ENCODE measurements at places on chromosomes 3 and 15.

DNA sequence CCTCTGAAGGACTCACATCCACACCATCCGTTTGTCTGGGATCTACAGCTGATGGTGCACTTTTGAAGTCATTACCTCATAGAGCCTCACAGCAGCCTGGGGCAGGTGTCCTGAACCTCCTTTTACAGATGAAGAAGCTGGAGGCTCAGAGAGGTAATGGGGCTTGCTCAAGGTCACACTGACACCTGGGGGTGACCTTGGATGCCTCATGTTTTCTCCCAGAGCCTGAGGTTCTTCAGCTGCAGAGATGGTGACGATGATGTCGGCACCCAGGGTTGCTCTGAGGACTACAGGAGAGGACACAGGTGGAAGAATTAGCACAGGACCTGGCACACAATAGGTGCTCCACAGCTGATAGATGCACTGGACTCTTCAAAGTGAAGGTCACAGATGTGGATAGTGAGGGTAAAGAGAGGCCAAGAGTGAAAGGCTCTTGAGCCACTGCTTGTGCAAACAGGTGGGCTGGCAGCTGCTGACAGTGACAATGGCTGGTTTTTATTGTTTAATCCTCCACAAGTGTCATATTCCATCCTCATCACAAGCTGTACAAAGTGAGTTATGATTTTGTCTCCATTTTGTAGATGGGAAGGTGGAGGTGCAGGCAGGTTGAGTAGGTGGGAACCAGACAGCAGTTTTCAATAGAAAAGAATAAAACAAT lies 17.4 kb upstream of the ATP2B2 start:
- no peak for DNase-seq

GRCh38 chr15:68621535-68621934 lies 42.7 kb downstream of the CORO2B start:
- no peak for DNase-seq

GRCh38 chr3:185164428-185165217 lies 11.8 kb upstream of the C3orf70 start:
- DNase-seq: no peak

- no peak for DNase-seq
Observed at GRCh38 chr3:190357468-190357867, 30.5 kb upstream of the CLDN16 start.

- DNase-seq: no peak
Observed at GRCh38 chr3:10761583-10761982, 54.4 kb upstream of the SLC6A11 start.

GRCh38 chr15:81575436-81576123 lies 201.6 kb upstream of the TMC3 start:
- no peak for DNase-seq

DNA sequence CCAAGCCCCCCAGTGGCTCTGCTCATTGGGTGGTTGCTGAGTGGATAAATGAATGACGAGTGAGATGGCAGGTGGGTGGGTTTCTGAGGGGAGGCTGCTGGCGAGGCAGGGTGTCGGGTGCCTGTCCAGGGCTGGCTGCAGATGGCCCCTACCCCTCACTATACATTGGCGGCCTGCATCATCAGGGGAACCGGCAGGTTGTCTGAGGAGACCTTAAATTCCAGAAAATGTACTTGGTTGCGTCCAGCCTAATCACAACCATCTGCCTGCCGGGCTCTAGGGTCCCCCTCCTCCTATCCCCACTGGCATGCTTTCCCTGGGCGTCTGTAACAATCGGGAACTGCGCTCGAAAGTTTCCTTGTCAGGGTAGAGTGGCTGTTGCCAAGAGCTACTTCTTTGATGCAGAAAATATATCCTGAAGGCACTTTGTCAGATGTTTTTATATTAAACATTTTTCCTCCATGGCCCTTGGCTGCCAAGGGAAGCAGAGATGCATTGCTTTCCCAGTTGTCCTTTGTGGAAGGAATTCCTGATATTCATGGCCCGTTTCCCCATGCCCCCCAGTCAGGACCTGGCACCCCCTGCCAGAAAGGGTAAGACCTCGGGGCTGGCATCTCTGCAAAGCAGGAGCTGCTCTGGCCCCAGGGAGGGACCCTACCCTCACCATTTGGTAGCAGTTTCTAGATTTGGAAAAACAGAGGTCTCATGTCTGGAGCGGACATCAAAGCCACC lies 22.9 kb downstream of the SMAD6 start:
- no peak for DNase-seq

DNA sequence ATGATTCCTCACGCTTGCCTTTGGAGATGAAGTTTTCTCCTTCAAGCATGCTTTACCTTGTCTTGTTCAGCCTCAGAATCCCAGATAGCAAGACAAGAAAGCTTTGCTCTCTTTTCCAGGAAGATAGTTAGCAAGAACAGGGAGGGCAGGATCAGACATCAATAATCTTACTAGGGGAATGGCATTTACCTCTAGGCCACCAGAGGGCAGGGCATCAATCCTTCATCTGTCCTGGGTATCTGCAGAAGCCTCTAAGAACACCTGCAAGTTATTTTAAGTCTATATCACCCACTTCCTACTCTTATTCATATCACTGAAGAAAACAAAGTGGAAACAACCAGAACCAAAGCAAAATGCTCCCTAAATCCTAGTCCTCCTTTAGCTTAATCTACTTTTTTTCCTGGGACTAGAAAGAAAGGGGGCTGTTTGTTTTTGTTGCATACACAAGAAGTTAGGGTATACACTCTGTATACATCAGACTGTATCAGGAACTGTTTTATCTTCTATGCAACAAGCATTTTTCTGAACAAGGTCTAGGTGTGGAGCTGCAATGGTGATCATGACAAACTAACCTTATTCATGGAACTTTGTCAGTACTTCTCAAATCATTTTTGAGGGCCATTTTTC lies 862.5 kb downstream of the CADM2 start:
- no peak for DNase-seq

DNA sequence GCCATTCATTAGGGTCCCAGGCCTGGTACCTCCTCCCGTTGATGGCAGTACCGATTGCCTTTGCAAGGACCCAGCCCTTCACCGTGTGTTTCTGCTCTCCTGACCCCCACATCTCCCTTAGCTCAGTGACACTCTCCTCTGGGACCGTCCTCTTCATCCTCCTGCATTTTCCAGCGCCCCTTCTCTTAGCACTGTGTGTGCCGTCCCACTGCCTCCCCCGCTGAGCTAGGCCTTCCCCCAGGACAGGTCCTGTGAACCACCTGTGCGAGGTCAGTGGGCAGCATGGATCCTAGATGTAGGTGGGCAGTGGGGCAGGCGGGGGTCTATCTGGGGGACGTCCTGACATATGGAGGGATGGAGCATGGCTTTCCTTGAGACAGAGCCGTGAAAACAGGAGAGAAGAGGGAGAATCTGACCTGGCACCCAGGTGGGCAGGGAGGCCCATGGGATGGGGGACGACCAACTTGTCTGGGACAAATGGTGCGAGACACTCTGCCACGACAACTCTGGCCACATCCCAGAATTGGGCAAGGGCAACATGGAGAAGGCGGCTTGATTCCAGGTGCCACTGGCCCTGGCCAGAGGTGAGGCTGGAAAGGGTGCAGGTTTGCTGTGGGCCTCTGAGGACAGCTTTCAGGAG lies 87.7 kb upstream of the ALDH1L1 start:
- DNase-seq: no peak

DNA sequence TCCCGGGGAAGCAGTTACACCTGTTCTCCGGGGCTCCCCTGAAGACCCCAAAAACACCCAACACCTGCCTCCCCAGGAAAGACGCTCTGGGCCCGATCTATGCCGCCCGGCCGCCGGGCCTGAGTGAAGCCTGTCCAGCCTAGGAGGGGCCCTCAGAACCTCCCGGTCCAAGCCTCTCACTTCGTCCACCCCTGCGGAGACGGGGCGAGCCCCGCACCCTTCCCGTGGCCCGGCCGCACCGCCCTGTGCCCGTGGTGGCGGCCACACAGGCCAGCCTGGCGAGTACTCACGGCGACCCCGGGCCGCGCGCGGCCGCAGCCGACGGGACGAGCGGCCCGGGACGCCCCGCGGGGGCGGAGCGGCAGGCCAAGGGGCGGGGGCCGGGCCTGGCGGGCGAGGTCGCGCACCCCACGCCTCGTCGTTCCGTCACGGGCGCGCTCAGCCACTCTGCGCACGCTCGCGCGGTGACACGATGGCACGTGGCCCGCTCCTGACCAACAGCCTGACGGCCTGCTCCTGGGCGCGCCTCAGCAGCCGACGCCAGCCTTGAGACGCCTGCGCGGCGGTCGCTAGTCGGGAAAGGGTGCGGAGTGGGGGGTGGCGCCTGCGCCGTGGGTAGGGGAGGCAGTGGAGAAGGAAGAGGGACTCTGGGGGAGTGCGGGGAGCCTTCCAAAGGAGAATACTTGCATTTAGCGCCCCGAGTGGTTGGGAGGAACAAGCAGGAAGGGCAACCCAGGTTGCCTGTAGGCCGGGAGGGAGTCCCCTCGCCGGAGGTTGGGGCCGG lies at the start of gene PARP6:
Gene PARP6, minus strand, starts transcription at position 342 of the 784 bp plus-strand sequence. CDS start 5,077 bp downstream, outside the sequence.
- peak; percentile 93 for DNase-seq

DNA sequence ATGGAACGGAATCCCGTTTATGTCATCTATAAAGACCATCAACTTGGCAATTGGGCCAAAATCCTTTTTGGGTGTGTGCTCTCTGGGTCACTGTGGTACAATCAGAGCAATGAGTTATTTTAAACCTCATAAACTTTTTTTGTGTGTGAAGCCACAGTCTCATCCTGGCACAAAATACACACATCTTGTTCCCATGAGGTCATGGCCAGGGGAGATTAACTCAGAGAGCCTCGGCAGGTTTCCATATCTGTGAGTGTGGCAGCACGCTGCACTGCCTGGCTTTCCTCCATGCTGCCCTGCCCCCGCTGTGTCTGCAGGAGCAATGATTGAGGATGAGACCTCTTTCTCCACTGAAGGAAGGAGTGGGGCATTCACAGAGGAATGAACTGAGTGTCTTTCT lies 54.0 kb upstream of the DLG1 start:
- no peak for DNase-seq

DNA sequence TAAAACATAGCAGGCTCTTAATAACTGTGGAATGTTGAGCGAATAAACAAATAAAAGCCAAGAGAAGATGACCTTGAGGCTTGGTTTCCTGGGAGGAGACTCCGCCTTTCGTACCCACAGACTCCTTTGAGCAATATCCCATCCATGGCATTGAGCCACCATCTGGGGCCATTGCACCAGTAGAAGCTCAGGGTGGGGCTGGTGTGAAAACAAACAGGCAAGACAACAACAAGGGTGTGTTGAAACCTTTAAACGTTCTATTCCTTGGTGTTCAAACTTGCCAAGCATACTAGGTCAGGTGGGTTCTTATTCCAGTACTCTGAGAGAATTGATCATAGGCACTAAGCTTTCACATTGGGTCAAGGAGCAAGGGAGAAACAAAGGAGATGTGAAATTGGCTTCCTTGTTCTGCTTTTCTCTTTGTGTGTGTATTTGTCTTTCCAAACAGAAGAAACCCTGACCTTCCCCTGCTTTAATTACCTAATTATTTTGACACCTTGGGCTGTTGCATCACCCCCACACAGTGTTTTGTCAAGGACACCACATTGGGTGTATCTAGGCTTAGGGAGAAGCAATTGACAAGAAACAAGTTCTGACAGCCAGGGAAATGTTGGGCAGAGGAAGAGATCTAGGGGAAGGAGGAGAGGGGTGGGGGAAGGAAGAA lies 105.1 kb upstream of the BCL6 start:
- no peak for DNase-seq

DNA sequence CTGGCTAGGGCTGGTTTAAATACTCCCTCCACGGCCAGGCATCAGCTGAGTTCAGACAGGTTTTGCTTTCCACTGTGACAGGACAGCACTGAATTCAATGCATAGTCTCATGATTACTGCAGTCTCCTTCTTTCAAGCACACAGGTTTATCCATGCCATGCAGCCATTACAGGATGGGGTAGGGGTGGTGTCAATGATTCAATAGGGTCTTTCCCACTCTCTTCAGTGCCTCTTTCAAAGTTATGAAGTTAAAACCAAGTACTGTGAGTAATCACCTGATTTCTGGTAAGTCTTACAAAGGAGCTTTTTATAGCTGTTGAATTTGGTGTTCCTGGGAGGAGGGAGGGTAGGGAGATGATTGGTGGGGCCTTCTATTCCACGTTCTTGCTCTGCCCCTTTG lies 47.2 kb downstream of the TMEM212 start:
- DNase-seq: no peak

GRCh38 chr15:33243393-33243792 lies 48.9 kb upstream of the FMN1 start:
- DNase-seq: no peak

- DNase-seq: peak; percentile 62
Observed at GRCh38 chr15:73700041-73700842, 16.1 kb downstream of the CD276 start.

DNA sequence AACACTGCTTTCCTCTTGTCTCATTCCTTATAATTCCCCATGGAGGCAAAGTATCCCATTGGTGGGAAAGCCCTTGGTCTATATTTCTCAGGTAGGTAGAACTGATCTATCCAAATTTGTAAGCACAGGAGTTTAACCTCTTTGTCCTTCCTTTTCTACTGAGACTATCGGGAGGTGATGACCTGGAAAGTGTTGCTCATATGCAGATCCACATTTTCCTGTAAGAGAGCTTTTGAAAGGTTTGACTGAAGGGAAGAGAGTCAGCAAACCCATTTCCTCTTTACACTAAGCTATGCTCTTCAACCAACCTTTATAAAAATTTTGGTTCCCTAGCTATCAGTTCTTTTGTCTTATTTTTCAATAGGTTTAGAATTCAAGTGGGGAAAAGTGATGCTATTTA lies 200.7 kb downstream of the TIGIT start:
- DNase-seq: no peak

DNA sequence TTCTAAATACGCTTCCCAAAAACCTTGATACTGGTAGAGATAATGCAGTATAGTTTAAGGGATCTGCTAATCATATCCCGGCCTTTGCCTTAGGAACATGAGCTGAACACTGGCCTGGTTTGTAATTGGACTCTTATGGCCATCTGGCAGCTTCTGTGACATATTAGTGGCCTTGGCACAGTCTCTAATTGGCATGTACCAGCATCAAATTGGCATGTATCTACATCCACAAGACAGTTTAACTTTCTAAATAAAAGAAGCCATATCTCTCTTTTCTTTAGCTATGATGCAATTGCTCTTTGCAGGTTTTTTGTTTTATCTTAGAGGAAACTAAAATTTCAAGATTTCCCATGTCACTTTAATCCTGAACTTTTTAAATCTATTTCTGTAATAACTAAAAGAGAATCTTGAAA lies 44.6 kb upstream of the FILIP1L start:
- no peak for DNase-seq

GRCh38 chr3:68666429-68667136 lies 265.8 kb downstream of the TAFA4 start:
- no peak for DNase-seq

- DNase-seq: no peak
Observed at GRCh38 chr3:129503471-129504291, 24.8 kb upstream of the RHO start.

- no peak for DNase-seq
Observed at GRCh38 chr3:15932348-15933300, 134.8 kb upstream of the ANKRD28 start.

- no peak for DNase-seq
Observed at GRCh38 chr15:78630886-78631633, 9.9 kb downstream of the CHRNB4 start.

- DNase-seq: no peak
Observed at GRCh38 chr3:142226474-142226873, 1.1 kb upstream of the GK5 start.
